ENCODE measurements at places on chromosomes 3 and 15. TPM values are rescaled to one million over a fixed set of nuclear protein-coding genes. Genes with fewer than 3 reads are reported as not detected.

The CFAP91 gene
- total RNA-seq = 7.7 TPM

The WDR72 gene
- under 0.01 TPM for total RNA-seq

The SOX2 gene
- total RNA-seq = 70.1 TPM

The FAM81A gene
- total RNA-seq = 42.8 TPM

The TP63 gene
- total RNA-seq = 0.41 TPM

The SLC28A2 gene
- total RNA-seq = not detected

The P2RY12 gene
- total RNA-seq = 17.5 TPM

The CP gene
- not detected for total RNA-seq

The POLR2H gene
- 33.8 TPM for total RNA-seq

The PSTPIP1 gene
- 0.41 TPM for total RNA-seq

The ERICH6 gene
- under 0.01 TPM for total RNA-seq

The WDR93 gene
- total RNA-seq = 0.41 TPM

The TM4SF1 gene
- total RNA-seq = 15.1 TPM

The FOXB1 gene
- total RNA-seq = not detected

The LMAN1L gene
- not detected for total RNA-seq

All from frontal cortex (tissue), 4 donors.